ENCODE measurements at places on chromosomes 12 and 14.
A peak's percentile ranks its signal among the peaks of the same experiment; 100 is the strongest.

- DNase-seq: peak; percentile 79
Observed at GRCh38 chr12:121872546-121873215, 14.0 kb upstream of the HPD start.

GRCh38 chr14:99660794-99661193, 15.9 kb downstream of the HHIPL1 start:
- DNase-seq: no peak

DNA sequence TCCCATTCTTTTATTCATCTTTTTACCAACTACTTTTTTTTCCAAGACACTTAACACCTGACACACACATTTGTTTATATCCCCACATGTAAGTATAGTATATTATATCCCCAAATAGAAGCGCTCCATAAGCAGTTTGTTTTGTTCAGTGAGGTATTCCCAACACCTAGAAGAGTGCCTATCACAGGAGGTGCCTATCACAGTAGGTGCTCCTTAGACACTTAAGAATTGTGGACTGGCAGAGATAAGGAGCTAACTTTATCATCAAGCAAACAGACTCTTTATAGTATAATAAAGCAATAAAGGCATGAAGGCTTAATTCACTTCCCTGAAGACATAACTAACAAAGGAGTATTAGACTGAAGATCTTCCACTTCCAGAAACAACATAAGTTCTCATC, 29.1 kb downstream of the OSBPL8 start:
- DNase-seq: no peak

GRCh38 chr12:2501464-2502191, 293.1 kb upstream of the FKBP4 start:
- peak; percentile 46 for DNase-seq

DNA sequence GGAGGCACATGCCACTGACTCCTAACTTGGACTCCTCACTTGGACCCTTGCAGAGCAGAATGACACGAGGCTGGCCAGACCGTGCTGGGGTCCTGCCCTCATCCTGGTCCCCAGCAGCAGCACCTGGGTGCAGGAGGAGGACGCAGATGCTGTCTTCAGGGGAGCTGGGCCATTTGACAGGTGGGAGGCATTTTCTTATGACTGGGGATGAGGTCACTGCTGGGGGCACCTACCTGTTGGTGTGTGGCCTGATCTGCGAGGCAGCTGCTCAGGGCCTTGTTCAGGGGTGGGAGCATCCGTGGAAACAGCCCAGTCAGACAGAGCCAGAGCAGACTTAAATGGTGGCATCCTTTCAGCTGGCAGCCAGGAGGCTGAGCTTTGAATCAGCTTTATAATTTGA, 57.3 kb downstream of the CACNA1C start:
- DNase-seq: no peak
